Stimulated activated CD8-positive, alpha-beta memory T cell treated with anti-CD3 and anti-CD28 coated beads, Interleukin-4, amount 100 ng/mL, for 4 hours (primary cell): ENCODE measurements at places on chromosomes 6 and 20.

DNA sequence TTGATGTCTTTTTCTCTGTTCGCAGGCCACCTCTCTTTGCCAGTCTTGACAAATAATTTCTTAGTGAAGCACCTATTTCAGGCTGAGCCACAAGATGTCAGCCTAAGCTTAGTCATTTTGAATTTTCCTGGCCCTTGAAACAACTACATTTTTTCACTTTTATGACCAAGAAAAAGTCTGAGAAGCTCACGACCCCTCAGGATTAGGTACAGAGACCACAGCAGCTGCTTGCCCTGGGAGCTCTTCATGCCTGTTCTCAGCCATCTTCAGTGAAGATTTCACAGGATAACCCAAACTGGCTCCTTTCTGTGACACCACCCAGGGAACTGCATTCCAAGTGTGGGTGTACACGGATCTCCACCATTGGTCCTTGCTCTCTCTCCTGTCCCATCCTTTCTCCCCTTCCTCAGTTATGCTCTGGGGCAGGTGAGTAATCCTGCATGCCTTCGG lies 38.4 kb upstream of the SPTLC3 start:
- DNase-seq: no peak

GRCh38 chr20:40265825-40266533 lies 423.1 kb downstream of the MAFB start:
- DNase-seq: no peak

DNA sequence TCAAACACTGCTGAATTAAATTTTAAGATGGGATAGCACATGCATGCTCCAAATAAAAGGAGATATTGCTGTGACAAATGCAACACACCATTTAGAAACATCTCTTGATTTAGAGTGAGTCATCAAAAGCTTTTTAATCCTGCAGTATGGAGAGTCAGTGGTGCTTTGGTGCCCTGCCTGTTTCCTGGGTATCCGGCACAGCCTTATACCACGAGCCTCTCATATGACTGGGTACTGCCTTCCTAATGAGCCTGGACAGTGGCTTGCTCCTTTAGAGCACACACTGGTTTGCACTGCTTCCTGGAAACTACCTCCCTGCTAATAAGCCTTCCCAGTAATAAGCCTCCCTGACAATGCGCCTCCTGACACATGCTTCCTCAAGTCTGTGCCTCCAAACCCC lies 65.3 kb upstream of the KCNK16 start:
- DNase-seq: no peak

- DNase-seq: no peak
Observed at GRCh38 chr6:154367336-154367735, 10.7 kb upstream of the IPCEF1 start.

DNA sequence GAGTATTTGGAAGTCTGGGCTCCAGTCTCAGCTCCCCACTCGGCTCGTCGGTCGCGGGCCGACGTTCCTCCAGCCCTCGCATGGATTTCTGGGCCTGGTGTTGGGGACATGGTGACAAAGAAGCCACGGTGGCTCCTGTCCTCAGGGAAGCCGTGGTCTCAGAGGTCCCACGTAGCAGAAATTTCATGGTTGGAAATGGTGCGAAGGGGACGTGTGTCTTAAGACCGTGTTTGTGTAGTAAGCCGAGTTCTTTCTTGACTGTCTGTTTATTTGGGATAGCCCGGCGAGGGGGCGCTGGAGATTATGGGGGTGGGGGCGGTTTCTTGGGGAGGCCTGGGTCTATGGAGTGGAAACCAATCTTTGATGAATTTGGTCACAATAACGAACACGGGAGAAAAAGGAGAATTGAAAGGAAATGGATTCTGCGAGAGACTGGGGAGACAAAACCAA lies 23.5 kb upstream of the MAP3K7 start:
- no peak for DNase-seq

DNA sequence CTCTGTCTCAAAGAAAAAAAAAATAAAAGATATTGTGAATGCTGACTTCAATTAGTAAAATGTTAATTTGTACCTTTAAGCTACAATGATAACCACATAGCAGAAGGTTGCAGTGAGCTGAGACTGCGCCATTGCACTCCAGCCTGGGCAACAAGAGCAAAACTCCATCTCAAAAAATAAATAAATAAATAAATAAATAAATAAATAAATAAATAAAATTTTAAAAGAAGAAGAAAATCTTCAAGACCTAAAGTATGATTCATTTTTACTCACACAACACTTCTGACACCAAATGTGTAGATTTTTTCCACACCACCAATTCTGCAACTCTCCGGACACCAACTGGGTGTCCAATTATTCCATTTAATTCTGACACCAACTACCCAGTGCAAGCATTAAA lies 28.8 kb upstream of the MBOAT1 start:
- DNase-seq: no peak

- no peak for DNase-seq
Observed at GRCh38 chr6:9240861-9241260, 805.5 kb upstream of the SLC35B3 start.

GRCh38 chr6:152008779-152009178 lies 201.3 kb downstream of the ESR1 start:
- no peak for DNase-seq

DNA sequence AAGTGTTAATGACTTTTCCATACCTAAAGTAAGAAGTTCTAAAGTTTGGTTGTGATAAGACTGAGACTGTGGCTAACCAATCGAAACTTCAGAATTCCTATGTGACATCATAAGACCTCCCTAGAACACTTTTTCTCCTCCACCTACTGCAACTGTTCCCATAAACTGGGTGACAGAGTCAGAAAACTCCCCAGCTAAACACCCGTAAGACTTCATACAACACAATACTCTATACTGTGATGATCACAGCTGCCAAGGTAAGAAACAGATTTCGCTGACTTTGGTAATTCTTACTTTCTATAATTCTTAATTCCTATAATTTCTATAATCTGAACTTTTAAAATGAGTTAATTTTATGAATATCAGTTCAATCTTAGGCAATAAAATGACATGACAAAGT lies at the start of gene PLN:
Gene PLN (plus strand): TSS at position 161 of the 400 bp plus-strand sequence. CDS start 10,626 bp downstream, outside the sequence.
- no peak for DNase-seq

- no peak for DNase-seq
Observed at GRCh38 chr6:46105568-46105967, 24.2 kb upstream of the ENPP4 start.

- no peak for DNase-seq
Observed at GRCh38 chr20:36010076-36010475, 41.7 kb downstream of the CNBD2 start.

- DNase-seq: no peak
Observed at GRCh38 chr6:44219053-44219814, 2.5 kb downstream of the MYMX start.

DNA sequence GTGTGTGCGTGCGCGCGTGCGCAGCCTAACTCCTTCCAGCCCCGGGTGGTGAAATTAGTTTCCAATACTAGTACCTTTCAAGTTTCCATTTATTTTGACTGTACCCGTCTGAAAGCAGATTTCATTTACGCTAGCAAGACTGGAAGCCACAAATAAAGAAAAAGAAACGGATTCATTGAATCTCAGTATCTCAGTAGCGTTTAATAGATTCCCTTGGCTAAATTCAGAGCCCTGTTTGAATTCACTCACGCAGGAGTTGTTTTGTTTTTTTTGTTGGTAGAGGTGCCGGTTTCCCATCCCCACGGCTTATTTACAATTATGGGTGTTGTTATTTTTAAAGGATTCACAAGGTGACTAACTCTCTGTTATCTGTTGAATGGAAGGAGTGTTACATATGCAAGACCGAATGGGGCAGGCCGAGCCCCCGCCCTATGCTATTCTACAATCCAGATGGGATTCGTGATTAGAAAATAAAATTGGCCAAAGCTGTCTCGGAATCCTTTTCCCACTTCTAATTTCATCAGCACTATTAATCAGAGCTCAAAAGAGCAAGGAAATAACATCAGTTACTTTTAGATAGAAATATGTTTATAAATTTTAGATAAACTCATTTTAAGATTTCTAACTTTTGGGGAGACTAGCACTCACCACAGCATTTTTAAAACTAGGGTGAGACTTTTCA lies 2.3 kb upstream of the INSM1 start:
- DNase-seq: no peak

DNA sequence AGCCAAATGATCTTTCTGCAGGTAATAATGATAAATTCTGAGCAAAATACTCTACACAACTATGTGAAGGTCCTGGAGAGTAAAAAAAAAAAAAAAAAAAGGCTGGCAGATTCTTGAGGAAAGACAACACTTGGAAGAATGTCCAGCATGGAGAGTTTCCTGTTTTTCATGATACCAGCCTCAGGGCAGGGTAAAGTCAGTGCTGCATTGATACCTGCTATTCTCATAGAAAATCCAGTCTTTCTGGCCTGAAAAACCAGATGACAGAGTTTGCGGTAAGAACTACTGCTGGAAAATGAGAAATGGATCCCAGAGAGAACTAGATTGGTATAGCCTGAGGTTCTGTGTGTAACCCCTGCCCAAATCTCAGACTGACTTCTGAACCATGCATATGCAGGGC lies 89.1 kb downstream of the AFG1L start:
- no peak for DNase-seq

- DNase-seq: no peak
Observed at GRCh38 chr6:1580585-1580984, 29.1 kb upstream of the FOXC1 start.
